ENCODE measurements at places on chromosomes 7 and 10.

GRCh38 chr7:126605056-126605455 is 647.7 kb downstream of the GRM8 start:
- DNase-seq = no peak

DNA sequence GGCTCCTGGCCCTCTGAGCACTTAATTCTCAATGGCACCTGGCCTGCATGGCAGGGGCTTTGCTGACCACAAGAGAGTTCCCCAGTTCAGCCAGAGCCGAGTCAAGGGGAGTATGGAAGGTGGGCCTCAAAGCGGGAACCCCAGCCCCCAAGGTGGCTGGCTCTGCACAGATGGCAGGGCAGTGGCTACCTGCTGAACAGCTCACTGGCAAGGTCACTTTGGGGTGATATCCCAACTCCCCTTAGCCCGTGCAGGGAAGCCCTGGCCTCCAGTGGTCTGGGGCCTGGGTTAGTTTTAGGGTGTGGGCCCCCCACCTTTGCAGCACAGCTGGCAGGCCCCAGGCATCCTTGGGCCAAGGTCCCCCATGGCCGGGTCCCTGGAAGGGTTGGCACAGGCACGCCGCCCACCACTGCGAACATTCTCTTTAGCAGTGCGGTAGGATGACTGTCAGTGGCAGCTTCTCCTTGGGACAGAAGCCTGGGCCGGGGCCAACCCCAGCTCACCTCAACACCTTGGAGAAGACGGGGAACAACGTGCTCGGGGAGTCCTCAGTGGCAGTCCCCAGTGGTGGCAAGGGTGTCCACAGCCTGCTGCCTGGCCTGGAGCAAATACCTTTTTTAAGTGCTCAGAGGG is 36.8 kb downstream of the PPIF start:
- no peak for DNase-seq

DNA sequence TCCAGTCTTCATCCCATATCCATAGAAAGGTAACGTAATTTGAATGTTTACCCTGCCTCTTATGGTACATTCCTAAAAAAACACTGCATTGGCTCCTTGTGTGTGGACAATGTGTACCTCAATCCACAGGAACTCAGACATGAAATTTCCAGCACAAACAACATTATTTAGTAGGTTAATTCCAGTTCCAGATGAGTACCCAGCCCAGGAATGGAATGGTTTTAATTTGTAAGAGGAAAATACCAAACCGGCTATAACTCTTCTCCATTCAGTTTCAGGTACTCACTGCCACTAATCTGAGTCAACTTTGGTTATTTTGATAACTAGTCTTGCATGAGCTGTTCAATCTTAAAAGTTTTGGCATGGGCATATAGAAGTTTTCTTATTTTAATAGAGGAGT is 39.0 kb downstream of the TFPI2 start:
- DNase-seq = no peak

GRCh38 chr10:20105236-20105635 is 289.0 kb downstream of the PLXDC2 start:
- no peak for DNase-seq

Measured in activated T-cell treated with anti-CD3 and anti-CD28 coated beads for 1 hour (primary cell).